ENCODE measurements at places on chromosomes 6 and 20. TPM values are rescaled to one million over a fixed set of nuclear protein-coding genes. Genes with fewer than 3 reads are reported as not detected.

Gene ECT2L
- 1.1 TPM for total RNA-seq

Gene MAK
- total RNA-seq: 0.16 TPM

Gene TMEM200A
- total RNA-seq: not detected

Gene DPPA5
- total RNA-seq: not detected

Gene MYBL2
- total RNA-seq: not detected

Gene C4B
- 150 TPM for total RNA-seq

Gene SRMS
- total RNA-seq: not detected

Gene BFSP1
- total RNA-seq: 1.3 TPM

Gene FKBP1A
- total RNA-seq: 73.5 TPM

Gene OVOL2
- not detected for total RNA-seq

Gene SNAI1
- total RNA-seq: 4.3 TPM

Gene RUNX2
- 0.85 TPM for total RNA-seq

Gene ECI2
- 97.2 TPM for total RNA-seq

Gene RIN2
- total RNA-seq: 33.1 TPM

Gene TJAP1
- total RNA-seq: 22.0 TPM

Gene DDX43
- total RNA-seq: 0.51 TPM

Gene CLIC5
- 99.8 TPM for total RNA-seq

Gene C6orf52
- total RNA-seq: not detected

Gene MEP1A
- total RNA-seq: not detected

Gene GGTLC1
- not detected for total RNA-seq
